Glomerular endothelial cell (primary cell): ENCODE measurements at places on chromosomes 5 and 9. TPM values are rescaled to one million over a fixed set of nuclear protein-coding genes. Genes with fewer than 3 reads are reported as not detected.
A peak's percentile ranks its signal among the peaks of the same experiment; 100 is the strongest.

PRDM9 gene
- not detected in 2 replicates for total RNA-seq

DNA sequence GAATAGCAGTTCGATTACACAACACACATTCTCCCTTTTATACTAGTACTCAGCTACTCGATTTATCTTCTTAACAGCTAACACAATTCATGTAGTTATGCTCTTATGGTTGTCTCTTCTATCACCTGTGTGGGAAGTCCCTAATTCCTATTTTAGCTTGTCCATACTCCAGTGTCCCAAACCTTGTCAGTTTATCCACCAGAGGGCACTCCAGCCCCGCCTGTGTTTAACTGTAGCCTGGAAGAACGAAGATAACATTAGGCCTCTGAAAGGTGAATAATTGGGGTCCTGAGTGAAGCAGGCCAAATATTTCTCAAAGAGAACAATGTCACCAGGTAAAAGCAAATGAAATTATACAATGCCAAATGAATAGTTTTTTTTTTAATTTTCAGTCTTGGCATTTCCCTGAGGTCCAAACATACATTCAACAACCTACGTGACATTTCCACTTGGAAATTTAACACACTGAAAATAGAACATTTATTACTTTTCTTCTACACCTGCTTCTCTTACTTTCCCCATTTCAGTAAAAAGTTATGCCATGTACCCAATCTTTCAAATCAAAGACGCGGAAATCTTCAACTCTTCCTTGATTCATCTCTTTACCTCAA, 560.7 kb downstream of the HTR1A start:
- peak; percentile 10 for DNase-seq

GRCh38 chr9:112914524-112914923, 23.8 kb upstream of the SLC46A2 start:
- DNase-seq, result no peak

LCP2 gene
- 4.6 and 5.7 TPM in 2 replicates for total RNA-seq

DNA sequence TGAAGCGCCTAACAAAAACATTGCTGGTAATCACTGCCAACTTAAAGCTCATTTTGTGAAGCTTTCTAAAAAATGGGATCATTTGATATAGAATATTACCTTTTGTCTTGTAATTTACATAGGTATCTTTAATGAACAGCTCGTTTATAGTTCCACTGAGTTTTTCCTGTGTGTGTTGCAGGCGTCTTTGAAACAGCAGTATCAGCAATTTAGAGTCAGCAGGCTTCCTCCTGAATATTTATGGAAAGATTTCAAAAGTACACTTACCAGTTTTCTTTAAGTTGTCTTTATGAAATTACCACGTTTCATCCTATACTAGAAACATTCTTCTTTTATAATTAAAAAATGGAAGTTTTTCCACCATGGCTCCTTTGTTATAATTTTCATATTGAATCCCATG, 140.3 kb upstream of the GRIN3A start:
- no peak for DNase-seq

GRCh38 chr9:79501546-79501945, 70.2 kb upstream of the TLE4 start:
- DNase-seq, result no peak

DNA sequence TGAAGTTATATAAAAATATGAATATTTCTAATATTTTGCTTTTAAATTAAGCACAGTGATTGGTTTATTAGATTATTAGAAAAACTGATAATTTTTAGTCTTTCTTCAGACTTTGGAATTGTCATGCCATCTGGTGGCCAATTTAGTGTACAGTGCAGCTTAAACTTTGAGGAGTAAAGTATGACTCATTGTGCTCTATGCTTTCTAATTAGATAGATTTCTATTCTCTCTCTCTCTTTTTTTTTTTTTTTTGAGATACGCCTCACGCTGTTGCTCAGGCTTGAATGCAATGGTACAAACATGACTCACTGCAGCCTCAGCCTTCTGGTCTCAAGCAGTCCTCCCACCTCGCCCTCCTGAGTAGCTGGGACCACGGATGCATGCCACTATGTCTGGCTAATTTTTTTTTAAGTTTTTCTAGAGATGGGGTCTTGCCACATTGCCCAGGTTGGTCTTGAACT, 42.1 kb upstream of the GPR21 start:
- DNase-seq, result peak; percentile 69

SERINC5 gene
- total RNA-seq, result 11.3 and 13.5 TPM in 2 replicates

DNA sequence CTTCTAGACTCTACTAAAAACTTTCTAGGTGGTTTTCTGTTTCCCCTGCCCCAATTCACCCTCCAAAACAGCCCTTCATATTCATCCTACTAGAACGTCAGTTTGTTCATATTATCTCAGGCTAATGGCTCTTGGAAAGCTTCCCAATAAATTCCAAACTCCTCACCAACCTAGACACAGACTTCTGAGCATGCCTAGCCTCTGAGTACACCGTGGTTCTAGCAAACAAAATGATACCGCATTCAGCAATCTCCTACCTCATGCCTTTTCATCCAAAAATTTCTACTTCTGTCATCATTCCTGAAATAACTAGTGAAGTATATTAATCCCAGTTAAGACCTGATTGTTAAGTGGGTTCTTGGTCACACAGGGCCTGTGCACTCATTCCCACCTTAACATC, 46.5 kb upstream of the NR5A1 start:
- DNase-seq, result no peak

SLC6A3 gene
- not detected in 2 replicates for total RNA-seq

- no peak for DNase-seq
These were observed 1084.4 kb upstream of the WWC1 start for GRCh38 chr5:167207081-167207480.

DNA sequence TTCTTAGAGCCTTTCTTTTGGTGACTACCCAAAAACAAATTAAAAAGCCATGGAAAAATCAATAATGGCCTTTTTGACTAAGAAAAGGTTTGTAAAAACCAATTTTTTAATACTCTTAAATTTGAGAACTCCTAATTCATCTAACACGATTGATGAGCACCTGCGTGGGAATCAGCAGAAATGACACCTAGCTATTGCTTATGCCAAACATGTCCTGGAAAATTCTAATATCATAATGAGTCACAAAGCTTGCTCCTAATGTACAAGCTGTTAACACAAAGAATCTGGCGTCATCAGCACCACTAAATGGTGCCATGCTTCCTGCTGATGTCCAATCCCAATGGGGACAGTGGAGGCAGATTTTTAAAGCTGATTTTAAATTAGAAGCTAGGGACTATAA, 146.2 kb upstream of the LRRTM2 start:
- DNase-seq, result no peak

NUTM2G gene
- total RNA-seq, result not detected in 2 replicates

DNA sequence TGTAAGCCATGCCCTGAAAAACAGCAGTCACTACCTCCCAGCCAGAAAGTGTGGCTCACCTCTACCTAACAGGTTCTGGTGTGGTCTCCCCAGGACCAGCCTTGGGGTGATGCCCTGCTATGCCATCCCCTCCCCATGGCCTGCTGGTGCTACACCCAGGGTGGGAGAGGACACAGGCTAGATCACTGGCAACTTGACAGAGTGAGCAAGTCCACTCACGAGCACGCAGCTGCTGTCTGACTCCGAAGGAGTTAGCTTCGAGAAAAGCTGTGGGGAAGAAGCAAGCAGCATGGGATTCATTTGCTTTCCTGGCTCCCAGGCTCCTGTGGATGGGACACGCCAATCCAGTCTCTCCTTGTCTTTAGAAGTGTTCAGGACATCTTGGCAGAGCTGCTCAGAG, 102.2 kb downstream of the COL5A1 start:
- DNase-seq, result no peak

IFNK gene
- not detected in 2 replicates for total RNA-seq

GRCh38 chr5:41882765-41883164, 12.5 kb upstream of the OXCT1 start:
- no peak for DNase-seq

GRCh38 chr5:124030043-124030491, 518.1 kb downstream of the CSNK1G3 start:
- DNase-seq, result no peak
